ENCODE measurements at places on chromosomes 12 and 14.

DNA sequence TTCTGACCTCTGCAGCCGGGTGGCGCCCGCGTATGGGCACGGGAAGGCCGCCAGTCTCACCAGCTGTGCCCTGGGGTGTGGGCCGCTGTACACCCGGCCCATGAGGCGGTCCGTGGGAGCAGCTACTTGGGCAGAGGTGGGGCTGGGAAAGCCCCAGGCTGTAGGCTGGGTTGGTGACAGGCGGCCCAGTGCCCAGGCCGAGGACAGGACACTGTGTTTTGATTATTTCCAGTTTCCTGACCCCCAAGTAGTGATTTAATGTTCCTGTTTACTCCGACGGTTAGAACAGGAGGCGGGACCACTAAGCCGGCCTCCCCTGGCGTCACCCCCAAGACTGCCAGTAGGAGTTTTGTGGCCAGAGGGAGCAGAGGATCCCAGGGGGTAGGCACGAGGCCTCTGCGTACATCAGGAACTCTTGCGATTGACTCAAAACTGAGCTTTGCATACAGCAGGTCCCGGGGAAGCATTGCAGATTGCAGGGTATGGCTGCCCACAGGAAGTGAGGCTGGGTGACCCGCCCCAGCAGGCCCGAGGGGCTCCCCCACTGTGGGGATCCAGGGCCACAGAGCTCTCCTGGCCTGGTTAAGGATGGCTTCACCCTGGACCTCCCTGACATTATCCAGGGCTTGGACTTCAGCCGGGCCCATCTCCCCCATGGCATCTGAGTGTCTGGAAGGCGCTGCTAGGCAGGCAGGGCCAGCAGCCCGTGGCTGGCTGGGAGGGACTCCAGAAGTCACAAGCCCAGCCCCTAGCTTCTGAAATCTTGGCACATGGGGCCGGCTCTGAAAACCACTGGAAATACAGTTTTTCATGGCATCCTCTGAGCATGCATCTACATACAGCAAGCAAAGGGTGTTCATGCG lies 42.5 kb upstream of the DIO3 start:
- no peak for DNase-seq

DNA sequence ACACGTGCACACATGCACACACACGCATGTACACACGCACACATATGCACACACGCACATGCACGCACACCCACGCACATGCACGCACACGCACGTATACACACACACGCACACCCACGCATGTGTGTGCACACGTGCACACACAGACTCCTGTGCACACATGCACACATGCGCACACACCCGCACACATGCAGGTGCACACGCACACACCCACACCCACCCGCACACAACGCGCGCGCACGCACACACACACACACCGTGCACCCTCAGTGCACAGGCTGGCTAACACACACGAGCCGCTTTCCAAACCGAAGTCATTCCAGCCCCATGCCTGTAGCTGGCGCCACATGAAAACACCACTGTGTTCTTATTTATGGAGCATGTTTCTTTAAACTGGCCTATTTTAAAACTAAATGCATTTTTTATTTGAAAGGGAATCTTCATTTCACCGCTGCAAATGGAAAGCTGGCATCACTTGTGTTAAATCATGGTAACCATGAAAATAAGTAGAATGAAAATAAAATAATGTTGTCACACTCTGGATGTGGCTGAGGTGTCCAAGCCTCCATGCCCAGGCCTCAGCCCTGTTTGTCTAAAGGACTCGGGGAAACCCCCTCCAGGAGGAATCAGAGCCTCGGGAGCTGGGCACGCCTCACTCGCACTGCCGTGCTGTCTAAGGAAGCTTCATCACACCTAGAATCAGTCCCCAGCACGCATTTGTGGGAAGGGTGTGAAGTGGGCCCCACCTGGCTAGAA lies 45.1 kb downstream of the GALNT9 start:
- no peak for DNase-seq

- no peak for DNase-seq
Measured at GRCh38 chr12:81337886-81338285, 260.0 kb downstream of the ACSS3 start.

DNA sequence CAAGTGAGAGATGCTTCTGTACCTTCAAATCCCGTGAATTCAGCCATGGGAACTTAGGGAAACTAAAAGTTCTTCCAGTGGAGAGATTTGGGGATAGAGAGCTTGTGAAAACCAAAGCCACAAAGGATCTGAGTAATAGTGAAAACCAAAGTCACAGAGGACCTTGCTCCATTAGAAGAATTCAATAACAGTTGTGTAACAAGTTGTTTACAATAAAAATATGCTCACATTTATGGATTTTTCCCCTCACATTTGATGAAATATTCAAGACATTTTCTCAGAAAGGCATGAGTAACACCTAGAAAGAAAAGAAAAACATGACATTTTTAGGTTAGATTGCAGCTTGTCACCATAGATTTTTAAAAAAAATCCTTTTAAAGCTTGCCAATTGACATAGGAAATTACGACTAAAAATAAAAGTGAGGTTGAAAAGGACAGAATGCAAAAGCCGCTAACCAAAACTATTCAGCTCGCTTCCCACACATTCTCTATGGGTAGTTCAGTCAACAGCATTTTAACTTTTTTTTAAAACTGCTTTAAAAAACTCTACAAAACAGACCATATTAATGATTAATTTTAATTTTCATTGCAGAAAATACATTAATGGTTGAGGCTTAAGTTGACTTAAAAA lies 113.2 kb downstream of the CAND1 start:
- DNase-seq = no peak

DNA sequence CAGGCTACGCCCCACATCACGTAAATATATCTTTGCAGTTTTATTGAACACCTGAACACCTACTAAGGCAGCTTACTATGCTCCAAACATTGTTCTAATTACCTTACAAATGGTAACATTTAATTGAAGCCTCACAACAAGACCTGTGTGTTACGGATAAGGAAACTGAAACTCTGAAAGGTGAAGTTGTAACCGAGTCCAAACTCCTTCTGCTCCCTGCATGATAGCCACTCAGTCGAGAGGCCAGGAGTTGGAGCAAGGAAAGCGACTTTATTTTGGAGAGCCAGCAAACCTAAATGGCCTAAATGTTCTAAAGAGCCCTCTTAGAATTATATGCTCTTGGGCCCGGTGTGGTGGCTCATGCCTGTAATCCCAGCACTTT lies 12.6 kb upstream of the TRPV4 start:
- no peak for DNase-seq

DNA sequence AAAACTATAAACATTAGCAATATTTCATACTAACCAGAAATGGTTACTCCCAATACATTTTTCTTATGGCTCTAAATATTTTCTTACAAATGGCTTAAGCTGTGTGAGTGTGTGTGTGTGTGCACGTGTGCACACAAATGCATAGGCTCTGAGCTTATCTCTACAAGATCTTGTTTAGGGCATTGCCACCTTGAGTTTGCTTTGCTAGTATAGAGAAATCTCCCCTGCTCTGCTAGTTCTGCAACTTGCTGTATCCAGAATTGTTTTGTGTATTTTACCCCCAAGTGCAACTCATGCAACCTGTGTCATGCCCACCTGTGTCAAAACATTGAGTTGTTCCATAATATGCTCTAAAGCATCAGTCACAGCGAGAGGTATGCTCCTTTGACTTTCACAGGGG lies 72.5 kb upstream of the DUSP6 start:
- no peak for DNase-seq

- no peak for DNase-seq
Measured at GRCh38 chr14:101065696-101066694, 162.5 kb upstream of the RTL1 start.

GRCh38 chr12:58034311-58034710 lies 92.9 kb downstream of the ATP23 start:
- no peak for DNase-seq

DNA sequence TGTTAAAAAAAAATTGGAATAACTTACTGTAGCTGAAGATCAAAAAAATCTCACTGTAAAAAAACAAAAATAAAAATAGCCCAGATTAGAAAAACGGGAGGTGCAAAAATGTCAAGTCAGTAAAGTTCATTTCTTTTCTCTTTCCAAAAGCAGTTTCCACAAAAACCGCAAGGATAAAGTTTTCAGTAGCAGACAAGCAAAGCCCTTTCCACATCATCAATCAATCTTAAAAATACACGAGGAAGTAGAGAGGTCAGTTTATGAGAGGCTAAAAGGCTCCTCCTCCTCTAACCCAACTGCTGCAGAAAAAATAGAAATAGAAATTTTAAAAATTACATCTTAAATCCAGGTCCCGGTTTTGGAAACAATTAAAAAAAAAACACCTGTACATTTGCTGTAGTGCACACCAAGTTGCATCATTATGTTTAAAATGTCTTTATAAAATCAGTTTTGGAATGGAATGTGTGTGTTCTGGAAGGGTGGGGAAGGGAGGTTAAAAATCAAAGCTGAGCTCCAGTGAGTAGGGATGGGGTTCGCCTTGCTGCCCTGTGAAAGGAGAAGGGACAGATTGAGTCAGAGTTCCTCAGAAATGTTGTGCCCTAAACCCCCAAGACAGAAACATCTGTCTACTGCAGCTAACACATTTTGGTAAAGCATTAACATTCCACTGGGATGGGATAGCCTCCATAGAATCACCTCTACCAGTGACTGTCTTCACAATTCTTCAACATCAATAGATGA lies 5.8 kb downstream of the HNRNPC start:
- no peak for DNase-seq

DNA sequence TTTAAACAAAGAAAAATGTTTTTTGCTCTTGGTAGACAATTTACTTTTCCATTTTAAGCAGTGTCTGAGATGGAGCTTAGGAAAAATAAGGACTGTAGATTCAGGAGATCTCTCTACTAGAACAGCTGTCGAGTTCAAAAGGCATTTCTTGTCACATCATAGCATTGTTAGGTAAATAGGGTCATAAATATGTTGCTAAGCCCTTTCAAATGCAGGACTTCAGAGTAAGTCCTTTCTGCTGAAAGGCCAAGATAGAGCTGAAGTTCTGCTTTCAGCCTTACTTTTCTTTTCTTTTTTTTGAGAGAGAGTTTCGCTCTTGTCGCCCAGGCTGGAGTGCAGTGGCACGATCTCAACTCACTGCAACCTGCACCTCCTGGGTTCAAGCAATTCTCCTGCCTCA lies 98.2 kb downstream of the SYNE2 start:
- no peak for DNase-seq

GRCh38 chr14:78297858-78298257 lies 127.7 kb downstream of the NRXN3 start:
- no peak for DNase-seq

DNA sequence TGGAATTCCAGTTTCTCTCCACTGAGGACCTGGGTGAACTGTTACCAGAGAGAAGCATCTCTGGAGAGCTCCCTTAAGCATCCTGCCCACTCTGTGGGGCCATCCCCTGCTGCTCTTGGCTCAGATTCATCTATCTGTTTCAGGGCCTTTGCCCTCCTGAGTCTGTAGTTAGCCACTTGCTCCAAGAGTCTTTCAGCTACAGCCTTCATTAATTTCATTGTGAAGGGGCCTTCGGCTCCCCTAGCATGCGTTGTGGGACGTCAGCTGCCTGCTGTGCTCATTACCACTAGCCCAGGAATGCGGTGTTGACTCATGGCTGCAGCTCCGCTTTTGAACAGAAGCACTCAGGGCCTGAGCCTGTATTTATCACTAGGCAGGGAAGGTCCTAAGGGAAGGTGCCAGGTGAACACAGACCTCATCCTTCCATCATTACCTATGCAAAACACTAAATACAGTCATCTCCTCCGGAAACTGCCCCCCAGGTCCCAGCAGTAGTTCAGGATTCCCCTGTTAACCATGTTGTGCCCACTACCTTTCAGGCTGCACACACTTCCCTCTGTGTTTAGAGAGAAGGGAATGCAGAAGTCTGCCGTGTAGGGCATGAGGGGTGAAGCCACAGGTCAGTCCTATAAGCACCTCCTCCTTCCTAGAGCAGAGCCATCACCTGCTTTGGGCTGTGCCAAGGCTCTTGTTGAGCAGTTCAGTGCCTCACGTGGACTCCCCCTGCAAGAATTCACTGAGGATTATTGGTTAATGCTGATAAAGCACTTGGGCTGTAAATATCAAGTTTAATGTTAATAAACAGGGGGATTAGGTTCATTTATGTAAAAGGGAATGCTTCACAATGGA lies 191.4 kb downstream of the CACNA1C start:
- no peak for DNase-seq

DNA sequence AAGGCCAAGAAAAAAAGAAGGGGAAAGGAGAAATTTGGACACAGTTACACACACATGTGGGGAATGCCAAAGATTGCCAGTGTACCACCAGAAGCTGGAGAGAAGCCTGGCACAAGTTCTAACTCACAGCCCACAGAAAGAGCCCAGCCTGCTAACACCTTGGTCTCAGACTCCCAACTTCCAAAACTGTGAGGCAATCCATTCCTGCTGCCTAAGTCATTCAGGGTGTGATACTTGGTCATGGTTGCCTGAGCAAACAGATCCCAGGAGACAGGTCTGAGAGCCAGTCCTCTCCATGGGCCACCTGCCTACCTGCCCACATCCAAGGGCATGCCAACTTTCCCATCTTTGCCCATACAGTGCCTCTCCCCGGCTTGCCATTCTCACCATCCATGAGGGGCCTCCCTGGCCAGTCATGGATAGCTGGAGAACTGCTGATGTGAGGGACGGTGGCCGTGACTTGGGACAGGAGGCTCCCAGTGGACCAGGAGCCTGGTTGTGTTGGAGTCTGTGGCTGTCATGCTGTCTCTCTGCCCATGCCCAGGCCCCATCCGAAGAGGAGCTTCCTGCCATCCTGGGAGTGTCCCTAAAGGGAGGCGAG lies 198.0 kb upstream of the RTL1 start:
- no peak for DNase-seq

DNA sequence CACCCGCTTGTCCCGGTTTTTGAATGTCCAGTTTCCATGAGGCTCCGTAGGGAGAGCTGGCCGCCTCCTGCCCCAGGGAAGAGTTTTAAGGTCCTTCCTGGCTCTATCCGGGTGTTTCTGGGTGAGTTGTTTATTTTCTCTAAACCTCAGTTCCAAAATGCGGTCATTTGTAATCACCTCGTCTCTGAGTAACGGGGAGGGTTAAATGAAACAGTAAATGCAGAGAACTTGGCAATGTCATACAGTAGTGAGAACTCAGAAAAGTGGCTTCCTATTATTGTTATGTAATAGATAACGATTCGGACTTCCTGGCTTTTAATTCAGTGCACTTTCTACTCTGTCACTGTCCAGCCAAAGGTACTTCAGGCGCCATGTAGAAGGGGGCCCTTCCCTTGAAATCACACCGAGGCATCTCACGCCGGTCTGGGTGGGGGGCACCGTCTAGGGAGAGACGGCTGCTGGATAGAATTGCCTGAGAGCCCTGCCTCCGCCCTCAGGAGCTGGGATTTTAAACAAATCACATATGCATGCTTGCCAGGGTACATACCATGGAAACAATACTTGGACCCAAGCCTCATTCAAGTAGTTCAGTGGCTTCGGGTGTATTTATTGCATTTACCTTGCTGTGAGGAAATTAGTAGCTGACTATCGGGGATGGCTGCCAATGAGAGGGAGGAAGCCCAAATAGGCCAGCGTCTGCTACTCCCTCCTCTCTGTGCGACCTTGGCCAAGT lies 26.4 kb downstream of the NOS1 start:
- DNase-seq = no peak

GRCh38 chr12:45991284-45992249 lies 1.2 kb upstream of the SCAF11 start:
- peak; percentile 51 for DNase-seq
